ENCODE measurements at places on chromosomes 16 and 17.

DNA sequence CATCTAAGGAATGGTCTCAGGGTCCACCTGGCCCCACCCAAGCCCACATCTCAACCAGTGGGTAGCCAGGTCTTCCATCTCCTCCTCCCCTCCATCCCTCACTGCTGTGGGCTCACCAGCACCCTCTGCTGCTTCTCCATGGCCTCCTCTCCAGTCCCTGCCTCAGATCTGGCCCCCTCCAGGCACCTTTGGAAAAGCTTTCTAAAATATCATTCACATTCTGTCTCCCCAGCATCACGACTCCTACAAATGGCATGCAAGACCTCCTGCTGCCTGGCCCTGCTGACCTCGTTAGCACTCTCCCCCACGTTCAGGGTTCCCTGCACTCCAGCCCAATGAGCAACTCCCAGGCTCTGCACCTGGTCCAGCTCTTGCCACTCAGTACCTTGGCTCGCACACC, 13.7 kb downstream of the GLP2R start:
- DNase-seq, result no peak

DNA sequence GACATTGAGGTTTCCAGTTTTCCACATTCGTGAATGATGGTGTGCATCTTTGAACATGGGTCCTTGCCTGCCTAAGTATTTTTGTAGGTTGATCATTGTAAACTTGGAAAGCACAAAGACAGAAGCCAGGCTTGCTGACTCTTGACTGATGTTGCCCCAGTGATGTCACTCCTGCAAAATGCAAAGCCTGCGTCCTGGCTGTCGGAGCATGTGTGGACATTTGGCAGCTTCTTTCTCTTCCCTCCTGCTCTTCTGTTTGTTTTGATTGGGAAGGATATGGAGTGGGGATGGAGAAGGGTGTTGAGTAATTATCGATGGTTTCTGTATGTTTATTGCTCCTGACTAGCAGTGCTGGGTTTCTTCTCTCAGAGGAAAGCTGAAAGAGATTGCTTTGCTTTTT, 3.2 kb downstream of the NDE1 start:
- DNase-seq, result no peak

- no peak for DNase-seq
Observed at GRCh38 chr17:81210868-81211267, 11.9 kb downstream of the CEP131 start.

- peak; percentile 90 for DNase-seq
Observed at GRCh38 chr16:4402439-4403132, 13.8 kb downstream of the CORO7 start.

- DNase-seq, result no peak
Observed at GRCh38 chr16:87724490-87725291, 41.1 kb downstream of the KLHDC4 start.

- DNase-seq, result no peak
Observed at GRCh38 chr17:40303708-40304551, 5.0 kb upstream of the RARA start.

- DNase-seq, result peak; percentile 69
Observed at GRCh38 chr17:39026980-39027451, 59.8 kb upstream of the FBXO47 start.

- DNase-seq, result no peak
Observed at GRCh38 chr17:63647936-63648335, 25.7 kb downstream of the MAP3K3 start.

- no peak for DNase-seq
Observed at GRCh38 chr17:73307130-73307529, 4.7 kb downstream of the CDC42EP4 start.

DNA sequence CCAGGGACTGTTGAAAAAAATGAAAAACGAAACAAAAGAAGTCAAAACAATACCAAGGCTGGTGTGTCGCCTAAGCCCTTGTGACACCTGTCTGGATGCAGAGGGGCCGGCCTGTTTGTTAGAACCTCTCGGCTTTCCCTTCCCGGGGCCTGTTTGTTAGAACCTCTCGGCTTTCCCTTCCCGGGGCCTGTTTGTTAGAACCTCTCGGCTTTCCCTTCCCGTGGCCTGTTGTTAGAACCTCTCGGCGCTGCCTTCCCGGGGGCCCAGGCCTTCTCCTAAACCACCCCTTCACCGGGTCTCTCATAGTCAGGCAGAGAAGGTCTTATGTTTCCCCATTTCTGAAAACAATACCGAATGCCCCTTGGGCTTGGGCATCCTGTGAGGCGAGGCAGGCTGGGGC, 180.0 kb downstream of the BANP start:
- DNase-seq, result no peak

DNA sequence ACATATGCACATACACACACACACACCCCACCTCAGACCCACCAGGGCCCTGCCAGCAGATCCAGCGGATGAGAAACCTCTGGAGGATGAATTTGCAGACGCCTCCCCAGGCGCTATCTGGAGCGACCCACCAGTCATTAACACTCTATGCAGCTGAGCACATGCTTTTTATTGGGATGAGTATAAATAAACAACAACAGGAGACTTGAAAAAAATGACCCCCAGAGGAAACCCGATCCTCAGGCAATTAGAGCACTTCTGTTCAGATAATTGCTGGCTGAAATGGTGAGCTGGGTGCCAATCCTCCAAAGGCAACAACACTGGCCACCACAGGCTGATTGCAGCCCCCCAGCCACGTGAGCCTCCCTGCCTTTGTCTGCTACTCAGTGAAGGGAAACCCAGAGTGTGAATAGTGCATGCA, 32.9 kb downstream of the DYNLRB2 start:
- no peak for DNase-seq

DNA sequence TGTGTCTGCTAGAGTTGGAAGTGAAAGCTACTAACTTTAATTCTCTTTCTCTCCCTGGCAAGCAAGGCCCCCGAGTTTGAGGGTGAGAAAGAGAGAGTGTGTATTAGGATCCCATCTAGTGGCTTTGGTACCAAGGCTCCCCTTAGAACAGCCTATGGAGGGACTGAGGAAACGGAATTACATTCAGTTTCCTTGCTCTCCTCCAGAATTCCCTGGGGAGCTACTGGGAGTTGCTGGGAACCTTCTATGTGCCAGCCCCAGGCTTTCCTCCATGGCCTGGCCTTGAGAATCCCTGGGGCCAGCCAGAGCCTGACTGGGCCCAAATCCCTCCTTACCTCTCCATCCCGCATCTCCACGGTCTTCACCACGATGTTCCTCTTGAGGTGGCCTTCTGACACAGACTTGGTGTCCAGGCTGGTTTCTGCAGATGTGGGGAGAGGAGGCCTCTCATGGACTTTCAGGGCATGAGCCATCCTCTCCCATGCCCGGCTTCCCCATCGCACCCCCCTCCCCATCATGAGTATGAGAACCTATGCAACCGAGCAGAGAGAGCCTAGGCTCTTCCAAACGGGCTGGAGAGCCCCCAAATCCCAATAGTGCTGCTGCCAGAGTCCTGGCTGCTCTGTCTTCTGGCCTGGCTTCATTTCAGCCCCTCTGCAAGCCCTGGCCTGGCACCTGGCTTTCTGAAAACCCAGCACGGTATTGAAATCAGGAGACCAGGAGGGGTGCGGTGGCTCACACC, 7.4 kb downstream of the GFAP start:
- DNase-seq, result no peak

DNA sequence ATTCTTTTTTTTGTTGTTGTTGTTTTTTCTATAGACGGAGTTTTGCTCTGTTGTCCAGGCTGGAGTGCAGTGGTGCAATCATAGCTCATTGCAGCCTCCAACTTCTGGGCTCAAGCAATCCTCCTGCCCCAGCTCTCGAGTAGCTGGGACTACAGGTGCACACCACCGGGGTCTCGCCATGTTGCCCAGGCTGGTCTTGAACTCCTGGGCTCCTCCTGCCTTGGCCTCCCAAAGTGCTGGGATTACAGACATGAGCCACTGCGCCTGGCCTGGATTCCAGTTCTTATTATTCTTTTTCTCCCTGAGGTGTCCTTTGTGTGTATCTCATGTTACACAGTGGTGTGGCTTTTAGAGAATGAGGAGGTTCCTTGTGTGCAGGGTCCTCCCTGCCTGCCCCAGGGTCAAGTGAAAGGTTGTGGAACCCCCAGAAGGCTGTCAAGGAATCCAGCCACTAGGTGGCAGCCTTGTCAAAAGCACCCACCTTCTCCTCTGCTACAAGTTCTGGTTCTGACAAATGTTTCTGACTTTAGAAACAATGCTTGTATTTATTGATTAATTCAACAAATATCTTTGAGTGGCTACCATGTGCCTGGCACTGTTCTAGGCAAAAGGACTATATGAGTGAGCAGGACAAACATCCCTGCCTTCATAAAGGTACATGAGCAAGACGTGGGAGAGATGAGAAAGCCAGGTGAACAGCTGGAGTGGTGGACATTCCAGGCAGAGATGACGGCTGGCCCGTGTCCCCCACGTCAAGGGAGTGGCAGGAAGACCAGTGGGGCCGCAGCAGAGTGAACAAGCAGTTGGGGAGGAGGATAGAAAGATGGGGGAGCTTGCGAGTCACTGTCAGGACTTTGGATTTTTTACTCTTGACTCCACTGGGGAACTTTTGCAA, 112.4 kb downstream of the SPECC1 start:
- DNase-seq, result peak; percentile 86

GRCh38 chr17:62781356-62781755, 26.8 kb downstream of the MARCHF10 start:
- DNase-seq, result no peak

GRCh38 chr16:28326881-28327610, 34.7 kb downstream of the SBK1 start:
- peak; percentile 69 for DNase-seq

DNA sequence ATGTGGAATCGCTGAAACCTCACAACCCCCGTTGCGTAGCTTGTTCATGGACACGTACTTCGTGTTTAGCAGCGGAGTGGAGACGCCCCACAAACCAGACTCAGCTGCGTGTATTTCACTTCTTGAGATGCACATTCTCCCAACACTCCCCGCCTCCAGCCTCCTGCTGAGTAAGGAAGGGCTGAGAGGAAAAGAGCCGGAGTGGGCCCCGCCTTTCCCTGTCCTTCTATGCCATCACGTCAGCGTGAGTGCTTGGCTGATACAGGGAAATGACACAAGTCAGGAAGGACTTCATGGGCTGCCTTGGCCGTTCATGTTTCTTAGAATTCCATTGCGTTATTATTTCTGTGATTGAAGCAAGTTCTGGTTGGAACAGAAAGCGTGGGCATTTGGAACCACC, 68.6 kb upstream of the CBX4 start:
- DNase-seq, result no peak

DNA sequence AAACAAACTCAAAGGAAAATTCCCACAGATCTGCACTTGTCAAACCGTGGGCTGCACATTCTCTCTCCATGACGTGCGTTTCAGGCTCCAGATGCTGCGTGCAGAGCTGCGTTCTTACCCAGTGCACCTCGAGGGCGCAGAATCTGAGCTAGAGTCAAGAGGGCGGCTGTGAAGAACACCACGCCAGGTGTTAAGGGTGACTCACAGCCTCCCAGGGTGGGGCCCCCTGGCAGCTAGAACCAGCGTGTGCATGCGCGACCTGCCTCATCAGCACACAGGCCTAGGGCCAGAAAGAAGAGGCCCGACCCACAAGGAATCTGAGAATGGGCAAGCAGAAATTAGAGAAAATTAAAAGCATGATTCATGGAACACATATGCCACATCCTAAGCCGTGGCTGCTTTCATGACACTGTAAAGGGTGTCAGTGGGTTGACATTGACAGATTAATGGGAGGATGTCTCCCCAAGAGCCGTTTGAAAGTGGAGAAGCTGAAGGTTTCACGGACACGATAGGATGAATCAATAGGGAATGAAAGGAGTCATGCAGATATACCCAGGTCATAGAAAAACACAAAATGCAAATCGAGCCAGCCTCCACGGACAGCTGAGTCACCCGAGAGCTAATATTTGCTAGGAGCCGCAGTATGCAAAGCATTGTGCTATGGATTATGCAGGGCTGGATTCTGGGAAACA, 29.0 kb downstream of the MARCHF10 start:
- DNase-seq, result peak; percentile 90

- DNase-seq, result no peak
Observed at GRCh38 chr17:16887523-16888095, 84.3 kb downstream of the TNFRSF13B start.

- DNase-seq, result no peak
Observed at GRCh38 chr17:10879190-10879836, 41.4 kb upstream of the PIRT start.

- DNase-seq, result no peak
Observed at GRCh38 chr17:16930571-16931317, 41.2 kb downstream of the TNFRSF13B start.

DNA sequence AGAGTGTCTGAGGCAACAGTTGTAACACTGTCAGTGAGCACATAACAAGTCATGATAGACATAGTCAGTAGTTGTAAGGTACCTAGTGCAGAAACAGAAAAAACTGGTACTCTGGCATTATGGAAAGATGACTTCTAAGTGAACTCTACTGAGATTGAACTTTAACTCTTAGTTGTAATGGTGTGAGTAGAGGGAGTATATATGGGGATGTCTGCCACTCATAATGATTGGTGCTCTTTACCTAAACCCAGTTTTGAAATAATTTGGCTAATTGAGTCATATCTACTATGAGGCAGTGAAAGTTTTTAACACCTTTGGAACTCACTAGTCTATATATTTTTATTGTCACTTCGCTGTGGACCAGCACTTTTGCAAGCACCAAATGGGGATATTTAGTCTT, 6.6 kb downstream of the NLK start:
- DNase-seq, result no peak

Data from HTR-8/SVneo (cell line).